ENCODE measurements at places on chromosomes 12 and 14.

DNA sequence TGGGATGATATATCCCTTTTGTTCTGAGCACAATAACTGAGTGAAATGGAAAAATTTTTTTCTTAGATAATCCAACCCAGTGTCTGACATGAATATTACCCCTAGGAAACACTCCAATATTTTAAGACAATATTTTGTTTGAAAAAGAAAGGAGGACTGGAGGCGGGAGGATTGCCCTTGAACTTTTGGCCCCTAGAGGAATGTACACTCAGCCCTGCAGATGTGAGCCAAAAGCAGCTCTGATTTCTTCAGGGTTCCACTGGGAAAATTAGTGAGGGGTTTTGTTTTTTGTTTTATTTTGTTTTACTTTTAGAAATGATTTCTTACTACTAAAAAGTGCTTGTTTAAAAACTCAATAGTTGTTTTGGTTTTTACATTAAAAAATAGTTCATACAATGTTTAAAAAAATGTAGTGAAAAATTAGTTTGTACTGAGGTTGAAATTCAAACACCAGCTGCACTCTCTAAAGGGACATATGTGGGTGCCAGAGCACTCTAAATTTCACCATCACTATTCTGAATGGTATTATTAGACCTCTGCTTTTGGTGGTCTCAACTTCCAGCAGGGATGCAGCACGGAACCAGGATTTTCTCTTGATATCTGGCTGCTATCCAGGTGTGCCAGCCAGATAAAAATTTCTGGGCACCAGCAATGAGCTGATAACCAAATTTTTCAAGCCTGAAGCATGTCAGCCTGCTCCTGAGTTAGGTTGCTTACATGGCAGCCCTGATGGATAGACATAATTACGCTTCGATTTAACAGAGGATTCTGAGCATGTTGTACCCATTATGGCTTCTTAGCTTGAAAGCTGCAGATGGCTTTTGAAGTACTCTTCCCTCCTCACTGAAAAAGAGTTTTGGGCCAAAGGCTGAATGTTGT, 141.9 kb downstream of the ANO6 start:
- no peak for DNase-seq

- no peak for DNase-seq
Observed at GRCh38 chr14:62079038-62079437, 316.8 kb downstream of the SNAPC1 start.

- no peak for DNase-seq
Observed at GRCh38 chr14:33996462-33996861, 45.6 kb upstream of the EGLN3 start.

GRCh38 chr14:102907303-102907844, 15.1 kb upstream of the AMN start:
- DNase-seq = no peak

DNA sequence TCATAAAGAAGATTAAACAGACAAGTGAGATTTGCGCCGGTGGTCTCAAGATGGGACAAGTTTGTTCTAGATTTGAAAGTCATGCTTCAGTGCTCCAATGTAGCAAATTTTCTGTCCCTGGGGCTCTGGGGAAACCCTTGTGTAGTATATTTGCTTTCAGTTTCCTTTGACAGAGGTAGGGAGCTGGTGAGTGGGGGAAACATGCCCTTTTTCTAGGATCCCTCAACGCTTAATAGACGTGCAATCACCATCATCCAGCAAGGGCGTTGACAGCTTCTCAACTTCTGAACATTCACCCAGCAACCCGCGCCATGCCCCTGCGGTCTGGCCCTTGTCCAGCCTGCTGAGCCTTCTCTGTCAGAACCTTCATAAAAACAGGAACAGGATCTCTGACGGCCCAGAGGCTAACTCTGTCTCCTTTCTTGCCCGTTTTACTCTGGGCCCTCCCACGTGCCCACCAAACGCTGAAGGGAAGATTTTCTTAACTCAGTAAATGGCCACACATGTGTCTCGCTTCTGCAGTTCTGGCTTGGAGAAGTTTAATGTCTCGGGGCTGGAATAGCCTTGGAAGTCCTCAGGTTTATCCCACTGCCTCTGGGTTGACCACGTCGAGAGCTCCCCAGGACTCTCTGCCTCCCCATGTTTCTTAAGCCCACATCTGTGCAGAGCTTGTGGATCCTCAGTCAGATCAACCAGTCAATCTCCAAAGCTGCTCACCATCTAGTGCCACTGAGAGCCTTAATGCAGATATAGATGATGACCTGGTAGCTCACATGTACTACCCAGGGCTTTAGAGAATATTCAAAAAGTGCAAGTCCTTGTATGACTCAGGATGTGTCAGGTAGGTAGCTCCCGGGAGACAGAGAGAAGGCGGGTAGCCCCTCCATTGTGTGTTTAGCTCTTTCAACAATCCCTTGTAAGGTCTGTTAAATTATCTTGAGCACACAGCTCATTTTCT, 58.1 kb upstream of the CCND2 start:
- peak; percentile 16 for DNase-seq

DNA sequence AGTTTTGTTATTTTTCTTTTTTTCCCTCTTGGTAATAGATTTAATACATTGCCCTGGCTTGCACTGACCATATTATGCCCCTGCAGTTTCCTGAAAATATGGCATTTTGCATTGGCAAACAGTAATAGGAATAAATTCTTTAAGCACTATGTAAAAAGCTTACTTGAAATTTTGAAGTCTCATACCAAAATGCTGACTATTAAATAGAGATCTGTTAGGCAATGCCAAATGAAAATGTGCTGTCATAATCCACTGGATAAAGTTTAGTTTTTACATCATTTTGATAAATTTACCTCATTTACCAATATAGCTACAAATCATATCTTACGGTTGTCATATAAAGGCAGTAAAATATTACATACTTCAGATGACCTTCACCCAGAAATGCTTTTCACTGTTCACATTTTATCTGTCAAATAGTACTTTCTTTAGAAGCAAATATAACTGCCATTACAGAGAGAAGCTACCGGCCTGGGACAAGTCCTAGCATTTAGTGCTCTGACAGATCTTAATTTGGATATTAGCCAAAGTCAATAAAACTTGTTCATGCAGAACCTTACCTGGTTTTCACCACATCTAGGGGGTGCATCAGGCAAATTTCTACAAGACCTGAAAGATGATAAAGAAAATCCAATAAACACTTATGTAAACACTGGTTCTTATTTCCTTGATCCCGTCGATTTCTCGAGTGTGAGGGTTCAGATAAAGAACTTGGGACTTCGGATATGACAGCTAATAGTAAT, 212.9 kb downstream of the PAX9 start:
- DNase-seq = no peak

DNA sequence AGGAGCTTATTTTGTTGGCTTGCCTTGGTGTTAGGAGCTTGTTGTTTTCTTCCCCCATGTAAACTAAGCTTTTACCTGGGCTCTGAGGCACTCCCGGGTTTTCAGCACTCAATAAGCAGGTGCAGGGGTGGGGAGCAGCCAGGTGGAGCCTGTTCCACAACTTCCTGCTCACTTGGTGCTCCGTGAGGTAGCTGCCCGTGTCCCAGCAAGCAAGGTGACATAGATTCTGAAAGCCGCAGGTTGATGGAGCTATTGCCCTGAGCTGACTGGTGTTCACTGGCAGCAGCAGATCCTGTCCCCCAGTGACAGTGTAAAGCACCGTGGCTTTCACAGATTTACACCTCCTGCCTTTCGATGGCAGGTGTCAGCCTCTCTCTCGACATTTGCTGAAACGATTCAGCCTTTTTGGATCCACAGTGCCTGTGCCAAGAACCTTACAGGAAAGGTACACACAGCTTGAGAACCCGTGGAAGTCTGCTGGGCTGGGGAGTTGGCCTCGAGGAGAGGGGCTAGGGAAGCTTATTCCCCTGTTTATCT, 295.7 kb upstream of the FKBP4 start:
- no peak for DNase-seq

GRCh38 chr14:29650554-29651269, 276.9 kb downstream of the PRKD1 start:
- no peak for DNase-seq

Measured in stimulated activated CD4-positive, alpha-beta T cell treated with anti-CD3 and anti-CD28 coated beads, Interleukin-12 subunit alpha, Interleukin-12 subunit beta, amount 100 ng/mL, for 4 hours (primary cell).